Panc1 (cell line): ENCODE measurements at places on chromosomes 2 and 18. TPM values are rescaled to one million over a fixed set of nuclear protein-coding genes. Genes with fewer than 3 reads are reported as not detected.

- DNase-seq = no peak
Observed at GRCh38 chr2:28366496-28367282, 26.0 kb upstream of the FOSL2 start.

DNA sequence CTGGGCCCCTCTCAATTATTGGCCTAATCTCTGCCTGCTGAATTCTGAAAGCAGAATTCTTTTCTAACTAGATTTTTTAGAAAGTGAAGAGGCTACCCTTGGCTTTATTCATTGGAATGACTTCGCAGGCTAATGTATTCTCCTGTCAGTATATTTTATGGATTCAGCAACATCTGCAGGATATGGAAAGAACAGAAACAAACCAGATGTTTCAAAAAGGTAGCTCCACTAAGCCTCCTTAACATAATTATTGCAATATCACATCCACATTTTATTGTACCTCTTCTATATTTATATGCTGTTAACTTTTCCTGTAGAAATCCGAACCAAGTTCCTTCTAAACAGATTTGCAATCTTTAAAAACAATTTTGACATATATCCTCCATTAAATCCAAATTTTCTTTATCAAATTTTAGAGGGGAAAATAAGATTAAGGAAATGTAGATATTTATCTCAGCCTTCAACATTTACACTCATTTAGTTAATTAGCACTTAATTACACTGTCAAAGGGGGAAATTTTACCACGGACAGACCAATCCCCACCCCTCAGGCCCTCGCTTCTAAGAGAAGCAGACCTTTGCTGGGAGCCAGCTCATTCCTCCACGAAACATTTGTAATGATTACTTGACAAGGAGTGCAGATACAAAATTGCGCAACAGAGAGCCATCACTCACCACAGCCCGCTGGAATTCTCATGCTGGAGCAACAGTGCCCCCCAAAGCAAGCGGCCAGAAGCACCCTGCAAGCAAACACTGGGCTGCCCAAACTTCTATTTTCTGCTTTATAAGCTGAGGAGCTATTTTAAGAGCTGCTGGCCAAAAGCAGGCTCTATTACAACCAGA is 253.4 kb downstream of the ETAA1 start:
- DNase-seq = no peak

DNA sequence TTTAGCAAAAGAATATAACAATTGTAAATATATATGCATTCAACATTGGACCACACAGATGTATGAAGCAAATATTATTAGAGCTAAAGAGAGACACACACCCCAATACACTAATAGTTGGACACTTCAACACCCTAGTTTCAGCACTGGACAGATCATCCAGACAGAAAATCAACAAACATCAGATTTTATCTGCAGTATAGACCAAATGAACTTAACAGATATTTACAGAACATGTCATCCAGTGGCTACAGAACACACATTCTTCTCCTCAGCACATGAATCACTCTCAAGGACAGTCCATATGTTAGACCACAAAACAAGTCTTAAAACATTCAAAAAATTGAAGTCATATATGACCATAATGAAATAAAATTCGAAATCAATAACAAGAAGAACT is 22.1 kb upstream of the EVA1A start:
- DNase-seq = no peak

DNA sequence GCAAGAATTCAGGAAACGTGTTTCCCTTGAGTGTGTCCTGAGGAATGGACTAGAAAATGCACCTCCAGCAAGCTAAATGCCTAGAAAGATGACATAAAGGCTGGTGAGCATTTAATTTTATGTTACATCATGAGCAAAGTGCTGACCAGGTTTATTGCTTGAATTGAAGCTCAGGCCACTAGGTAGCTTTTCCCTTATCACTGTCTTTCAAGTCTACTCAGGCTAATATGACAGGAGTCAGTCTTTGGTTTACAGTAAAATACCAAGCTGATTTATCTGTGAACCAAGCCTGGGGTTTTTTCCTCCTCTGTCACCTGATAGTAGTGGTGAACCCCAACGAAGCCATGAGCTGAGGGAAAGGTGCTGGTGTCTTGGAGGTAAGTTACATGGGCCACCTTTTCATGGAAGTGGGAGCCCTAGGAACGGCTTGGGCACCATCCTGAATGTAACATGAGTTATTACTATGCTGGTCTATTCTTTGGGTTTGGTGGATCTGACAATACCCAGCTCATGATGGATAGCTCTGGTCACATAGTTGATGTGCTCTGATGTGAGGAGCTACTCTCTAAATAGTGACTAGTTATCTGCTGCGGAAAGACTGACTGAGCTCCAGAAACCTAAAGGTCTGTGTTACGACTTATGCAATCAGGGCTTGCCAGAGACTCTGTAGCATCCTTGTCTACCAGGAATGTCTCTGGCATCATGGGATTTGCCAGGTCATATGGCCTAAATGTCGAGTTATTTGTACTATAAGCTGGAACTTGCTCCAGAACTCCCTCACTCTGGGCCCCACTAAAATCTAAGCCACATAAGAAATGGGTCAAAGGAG is 39.8 kb downstream of the NUP35 start:
- DNase-seq = no peak

Gene CYP1B1
- 86.7 TPM for total RNA-seq

Gene EMX1
- 0.36 TPM for total RNA-seq

Gene LYG1
- total RNA-seq = 0.23 TPM
